GM04503 (cell line): ENCODE measurements at places on chromosomes 12 and 14.
A peak's percentile ranks its signal among the peaks of the same experiment; 100 is the strongest.

DNA sequence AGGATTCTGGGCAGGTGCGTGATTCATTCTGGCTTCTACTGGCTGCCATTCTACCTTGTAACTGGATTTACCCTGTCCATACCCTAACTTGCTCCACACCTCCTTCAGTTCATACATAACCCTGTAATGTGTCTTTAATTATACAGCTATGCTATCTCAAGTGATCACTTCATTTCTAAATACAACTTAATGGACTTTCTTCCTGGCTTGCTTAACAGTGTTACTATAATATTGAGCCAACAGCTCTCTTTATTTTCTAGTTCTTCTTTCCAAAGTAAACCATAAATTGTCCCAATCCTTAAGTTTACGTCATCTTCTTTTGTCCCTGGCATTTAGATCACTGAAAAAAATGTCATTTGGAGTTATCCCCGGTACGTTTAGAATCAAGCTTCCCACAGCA is 75.9 kb upstream of the KCNJ8 start:
- DNase-seq = no peak

- no peak for DNase-seq
These were observed 4.4 kb upstream of the YY1 start for GRCh38 chr14:100234511-100234910.

DNA sequence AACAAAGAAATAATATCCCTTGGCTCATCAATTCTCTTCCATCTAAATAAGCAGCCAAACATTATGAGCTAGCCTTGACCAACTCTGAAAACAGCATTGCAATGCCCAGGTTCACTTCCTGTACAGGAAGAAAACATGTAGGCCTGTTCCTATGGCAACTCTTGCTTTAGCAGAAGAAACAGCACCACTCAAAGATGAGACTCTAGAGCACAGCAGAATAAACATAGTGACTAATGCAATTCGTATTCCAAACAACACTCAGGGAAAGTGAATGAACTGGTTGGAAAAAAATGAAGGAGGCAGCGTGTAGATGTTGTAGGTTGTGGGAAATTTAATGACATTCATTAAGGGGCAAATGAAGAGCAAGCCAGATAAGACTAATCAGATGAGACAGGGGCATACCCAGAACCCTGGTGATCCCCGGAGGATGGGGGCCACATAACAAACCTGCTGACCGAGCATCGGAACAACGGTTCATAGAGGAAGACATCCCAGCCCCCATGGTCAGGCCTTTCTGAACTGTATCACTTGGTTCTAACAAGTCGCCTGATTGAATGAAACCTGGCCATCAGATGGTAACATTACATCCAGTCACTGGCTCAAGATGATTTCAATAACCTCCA is 9.0 kb downstream of the ARHGDIB start:
- DNase-seq = peak; percentile 91

DNA sequence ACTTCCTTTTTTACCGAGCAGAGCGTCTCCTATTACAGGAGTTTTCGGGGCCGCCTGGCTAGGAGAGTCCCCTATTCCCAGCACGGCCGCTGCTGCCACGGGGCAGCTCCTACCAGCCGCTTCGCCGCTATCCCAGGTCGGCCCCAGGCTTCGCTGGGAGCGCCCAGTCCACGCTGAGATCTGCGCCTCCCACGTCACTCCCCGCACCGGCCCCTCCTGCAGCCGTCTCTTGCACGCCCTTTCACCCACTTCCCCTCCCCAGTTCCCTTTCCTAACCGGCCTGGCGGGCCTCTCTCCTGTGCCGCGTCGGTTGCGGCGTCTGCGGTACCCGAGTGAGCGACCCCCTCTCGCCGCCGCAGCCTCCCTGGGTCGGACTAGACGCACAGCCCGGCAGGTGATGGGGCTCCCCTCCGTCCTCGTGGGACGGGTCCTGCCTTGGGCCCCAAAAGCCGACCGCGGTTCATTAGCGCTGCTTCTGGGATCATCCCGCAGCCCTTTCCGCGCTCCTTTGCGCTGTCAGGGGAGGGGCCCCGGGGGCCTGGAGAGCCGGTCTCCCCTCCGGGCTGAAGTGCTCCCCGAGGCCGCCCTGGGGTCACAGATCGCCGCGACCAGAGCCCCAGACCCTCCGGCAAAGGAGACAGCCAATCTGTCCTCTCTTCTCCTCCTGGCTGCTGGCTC is 1318.4 kb downstream of the TMEM121 start:
- no peak for DNase-seq

DNA sequence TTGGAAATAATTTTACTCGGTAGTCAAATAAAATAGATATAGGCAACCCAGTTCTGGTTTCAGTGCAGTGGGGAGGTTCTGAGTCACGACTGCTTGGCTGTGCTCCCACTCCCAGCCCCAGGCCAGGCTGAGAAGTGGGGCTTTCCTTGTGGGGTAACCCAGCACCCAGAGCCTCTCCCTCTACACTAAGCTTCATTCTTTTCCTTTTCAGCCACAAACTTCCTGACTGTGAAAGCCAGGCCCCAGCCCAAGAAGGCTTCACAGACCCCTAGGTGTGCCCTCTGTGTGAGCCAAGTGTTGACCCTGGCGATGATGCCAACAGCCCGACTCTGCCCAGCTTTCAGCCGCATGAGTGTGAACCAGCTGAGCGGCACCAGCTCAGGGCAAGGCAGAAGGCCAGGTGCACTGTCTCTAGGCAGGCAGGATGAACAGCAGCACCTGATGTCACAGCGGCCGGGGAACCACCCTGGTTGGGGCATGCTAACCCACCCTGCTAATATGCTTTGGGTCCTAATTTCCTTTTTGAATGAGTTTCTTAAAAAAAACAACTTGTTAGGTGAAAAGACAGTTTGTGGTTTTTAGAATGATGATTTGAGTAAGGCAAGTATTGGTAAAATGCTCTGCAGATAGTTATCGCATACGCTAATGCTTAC is 42.2 kb upstream of the ATP23 start:
- DNase-seq = no peak

DNA sequence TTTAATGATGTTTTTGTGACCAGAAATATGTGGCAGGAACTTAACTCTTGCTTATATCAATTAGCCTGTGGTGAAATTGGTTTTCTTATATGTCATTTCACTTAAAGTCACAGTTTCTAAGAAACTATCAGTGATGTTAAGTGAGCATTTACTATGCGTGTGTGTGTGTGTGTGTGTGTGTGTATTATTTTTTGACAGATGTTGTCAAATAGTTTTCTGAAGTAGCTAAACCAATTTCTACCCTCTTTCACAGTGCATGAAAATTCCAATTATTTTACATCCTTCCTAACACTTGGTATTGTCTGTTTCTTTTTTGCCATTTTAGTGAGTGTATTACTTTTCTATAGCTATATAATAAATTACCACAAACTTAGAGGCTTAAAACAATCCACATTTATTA is 122.1 kb upstream of the CAND1 start:
- no peak for DNase-seq

DNA sequence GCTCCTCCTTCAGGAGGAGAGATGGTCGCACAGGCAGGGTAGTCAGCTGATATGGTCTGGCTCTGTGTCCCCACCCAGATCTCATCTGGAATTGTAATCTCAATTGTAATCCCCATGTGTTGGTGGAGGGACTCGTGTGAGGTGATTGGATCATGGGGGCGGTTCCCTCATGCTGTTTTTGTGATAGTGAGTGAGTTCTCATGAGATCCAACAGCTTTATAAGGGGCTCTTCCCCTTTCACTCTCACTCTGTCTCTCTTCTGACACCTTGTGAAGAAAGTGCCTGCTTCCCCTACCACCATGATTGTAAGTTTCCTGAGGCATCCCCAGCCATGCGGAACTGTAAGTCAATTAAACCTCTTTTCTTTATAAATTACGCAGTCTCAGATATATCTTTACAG is 218.9 kb upstream of the TMTC1 start:
- DNase-seq = no peak

DNA sequence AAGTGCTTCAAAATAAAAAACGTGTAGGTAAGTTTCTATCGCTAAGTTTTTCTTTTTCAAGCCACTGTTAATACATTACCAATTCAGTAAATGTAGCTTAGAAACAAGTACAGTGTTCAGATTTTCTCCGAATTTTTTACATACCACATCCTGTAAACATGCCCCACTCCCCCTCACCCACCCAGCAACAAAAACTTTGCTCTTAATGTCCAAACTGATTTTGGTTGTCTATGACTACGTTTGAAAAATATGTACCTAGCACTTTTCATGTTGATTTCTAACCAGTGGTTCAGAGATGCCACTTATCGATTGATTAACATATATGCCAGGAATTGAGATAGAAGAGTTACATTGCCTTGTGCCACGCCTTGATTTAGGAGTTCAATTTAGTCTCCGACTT is 663 bp upstream of the LIN7A start:
- no peak for DNase-seq

DNA sequence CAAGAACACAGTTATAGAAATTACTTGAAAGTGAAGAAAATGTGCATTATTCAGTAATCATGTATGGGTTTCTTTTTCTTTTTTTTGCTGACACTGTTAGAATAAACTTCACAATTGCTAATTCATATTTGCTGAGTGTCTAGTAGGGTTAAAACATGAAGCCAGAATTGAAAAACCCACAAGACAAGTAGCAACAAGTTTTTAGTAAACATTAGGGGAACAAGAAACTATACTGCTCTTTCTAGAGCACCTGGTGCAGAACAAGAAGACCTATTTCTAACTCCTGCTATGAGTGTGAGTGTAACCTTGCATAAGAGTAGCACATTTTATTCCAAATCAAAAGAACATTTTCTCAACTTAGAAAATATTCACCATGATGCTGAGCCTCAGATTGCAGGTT is 83.2 kb downstream of the ITPR2 start:
- DNase-seq = no peak

DNA sequence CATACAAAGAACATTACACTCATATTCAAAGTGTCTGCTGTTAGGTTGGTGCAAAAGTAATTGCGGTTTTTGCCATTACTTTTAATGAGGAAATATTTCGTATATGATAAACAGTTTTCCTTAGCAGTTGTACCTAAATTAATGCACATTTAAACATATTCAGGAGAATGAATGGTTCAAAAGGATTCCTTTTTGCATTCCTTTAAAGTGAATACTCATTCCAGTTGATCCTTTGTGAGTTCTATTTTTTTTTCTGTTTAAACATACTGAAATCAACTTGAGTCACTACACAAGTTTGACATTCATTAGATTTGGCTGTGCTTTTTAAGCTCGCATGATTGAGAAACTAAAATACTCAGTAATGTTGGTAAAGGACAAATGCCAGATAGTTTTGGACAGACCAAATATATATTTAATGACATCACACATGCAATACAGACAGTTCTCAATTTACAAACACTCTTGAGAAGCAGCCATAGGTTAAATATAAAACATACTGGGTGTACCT is 13.8 kb upstream of the SLC38A2 start:
- peak; percentile 92 for DNase-seq

DNA sequence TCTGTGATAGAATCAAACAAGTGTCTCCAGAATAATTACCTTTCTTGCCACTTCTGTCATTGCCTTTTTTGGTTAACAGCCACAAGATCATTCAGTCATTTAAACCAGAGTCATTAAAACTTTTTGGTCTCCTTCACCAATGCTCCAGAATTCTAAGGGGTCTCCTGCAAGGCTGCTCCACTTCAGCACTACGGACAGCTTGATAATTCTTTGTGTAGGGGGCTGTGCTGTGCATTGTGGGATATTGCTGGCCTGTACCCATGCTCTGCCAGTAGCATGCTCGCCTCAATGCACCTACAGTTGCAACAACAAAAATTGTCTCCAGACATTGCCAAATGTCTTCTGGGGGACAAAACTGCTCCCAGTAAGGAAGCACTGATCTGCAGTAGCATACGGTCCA is 7.3 kb downstream of the ADAMTS20 start:
- no peak for DNase-seq

- DNase-seq = no peak
These were observed 10.4 kb downstream of the NYNRIN start for GRCh38 chr14:24409192-24409591.

GRCh38 chr12:82407481-82407880 is 49.2 kb downstream of the METTL25 start:
- DNase-seq = no peak

DNA sequence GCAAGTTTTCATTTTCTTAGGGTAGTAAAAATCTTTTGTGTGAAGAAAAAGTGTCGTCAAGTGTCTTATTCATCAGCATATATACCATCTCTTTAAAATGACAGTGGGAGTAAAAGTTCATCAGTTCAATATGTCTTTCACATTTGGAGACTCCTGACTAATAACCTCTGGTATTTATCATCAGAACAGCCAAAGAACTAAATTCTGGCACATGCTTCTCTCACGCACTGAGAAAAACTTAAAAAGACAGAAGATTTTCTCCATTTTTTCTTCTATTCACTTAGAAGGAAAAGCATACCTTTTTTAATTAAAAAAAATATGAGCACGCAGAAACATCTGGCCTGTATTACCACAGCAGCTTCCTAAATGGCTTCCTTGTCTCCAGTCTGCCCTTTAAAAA is 265.7 kb downstream of the AKAP6 start:
- DNase-seq = peak; percentile 73

DNA sequence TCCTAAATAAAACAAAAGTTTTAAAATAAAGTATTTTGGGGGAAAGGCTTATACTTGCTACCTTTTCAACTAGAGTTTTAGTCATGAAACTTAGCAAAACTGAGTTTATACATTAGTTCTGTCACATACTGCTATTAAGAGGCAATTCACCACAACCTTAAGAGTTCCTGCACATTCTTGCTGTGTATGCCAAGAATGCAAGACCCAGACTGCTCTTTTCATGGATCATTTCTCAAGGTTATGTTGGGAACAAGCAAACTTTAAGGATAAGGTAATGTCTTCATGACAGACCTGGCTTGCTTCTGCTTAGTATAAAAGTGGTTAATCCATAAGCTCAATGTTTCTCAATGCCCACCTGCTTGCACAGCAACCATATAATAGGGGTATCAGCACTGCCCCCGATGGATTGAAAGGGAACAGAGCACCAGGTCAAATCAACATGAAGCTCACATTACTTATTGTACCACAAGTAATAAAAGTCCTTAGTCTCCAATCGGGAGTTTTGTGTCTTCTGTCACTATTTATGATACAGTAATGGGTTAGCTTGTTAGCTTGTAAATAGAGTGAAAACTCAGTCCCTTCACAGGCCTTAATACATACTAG is 67.6 kb downstream of the KIF21A start:
- no peak for DNase-seq

GRCh38 chr14:90248594-90248993 is 7.8 kb upstream of the PSMC1 start:
- no peak for DNase-seq

- no peak for DNase-seq
These were observed 28.1 kb downstream of the TCHP start for GRCh38 chr12:109928058-109928656.

- no peak for DNase-seq
These were observed 17.0 kb upstream of the KERA start for GRCh38 chr12:91074851-91075250.

GRCh38 chr12:94228488-94228907 is 80.1 kb downstream of the PLXNC1 start:
- DNase-seq = no peak
